ENCODE measurements at places on chromosomes 7 and 10.

GRCh38 chr7:116122972-116123595, 87.3 kb upstream of the TES start:
- DNase-seq, result no peak

DNA sequence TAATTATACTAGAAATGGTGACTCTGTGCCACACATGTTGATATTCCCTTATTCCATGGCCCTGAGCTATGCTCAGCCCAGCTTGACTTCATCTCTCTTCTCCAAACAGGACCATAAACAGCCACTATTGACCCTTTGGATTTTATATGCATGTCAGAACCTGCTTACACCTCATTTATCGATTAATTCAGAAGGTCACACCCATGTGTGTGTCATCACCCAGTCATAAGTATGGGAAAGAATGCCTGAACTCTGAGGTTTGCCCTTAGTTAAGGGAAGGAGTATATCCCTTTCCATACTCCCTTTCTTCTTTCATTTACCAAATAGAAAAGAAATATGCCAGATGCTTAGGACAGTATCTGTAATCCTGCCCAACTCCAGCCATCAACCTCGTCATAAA, 602.3 kb downstream of the SORCS3 start:
- no peak for DNase-seq

DNA sequence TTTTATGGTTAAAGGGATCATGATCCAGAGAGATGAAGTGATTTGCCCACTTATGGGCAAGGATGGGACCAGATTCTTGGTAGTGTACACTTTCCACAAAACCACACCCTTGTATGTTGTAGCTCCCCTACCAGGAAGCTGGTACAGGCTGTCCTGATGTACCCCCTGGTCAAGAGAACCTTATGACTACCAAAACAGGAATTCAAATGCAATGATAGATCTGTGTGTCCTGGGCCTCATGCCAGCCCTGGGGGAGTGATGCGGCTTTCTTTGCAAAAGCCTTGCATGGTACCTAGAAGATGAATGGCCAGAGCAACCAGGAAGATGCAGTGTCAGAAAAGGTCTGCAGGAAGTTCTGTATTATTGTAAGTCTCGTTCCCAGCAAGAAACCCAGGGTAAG, 94.9 kb upstream of the AGK start:
- DNase-seq, result no peak

GRCh38 chr7:94466516-94466915, 43.1 kb upstream of the CASD1 start:
- no peak for DNase-seq

GRCh38 chr10:132608511-132609195, 71.1 kb downstream of the INPP5A start:
- DNase-seq, result no peak

DNA sequence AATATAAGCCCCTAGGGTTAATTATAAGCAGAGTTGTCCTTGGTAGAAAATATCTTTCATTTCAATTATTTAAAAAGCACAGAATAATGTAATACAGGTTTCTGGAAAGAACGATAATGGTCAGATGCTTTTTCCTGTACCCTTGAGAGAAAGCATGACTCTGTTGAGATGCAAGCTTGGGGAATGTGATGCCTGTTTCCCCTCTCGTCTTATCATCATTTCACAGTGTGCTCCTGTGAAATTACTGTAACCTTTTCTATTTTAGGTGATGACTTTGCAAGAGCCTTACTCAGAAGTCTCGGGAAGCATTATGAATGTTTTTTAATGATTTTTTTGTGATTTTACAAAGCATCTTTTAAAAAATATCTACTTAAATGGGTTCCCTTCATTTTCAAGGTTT, 243.0 kb downstream of the POLR1F start:
- no peak for DNase-seq

DNA sequence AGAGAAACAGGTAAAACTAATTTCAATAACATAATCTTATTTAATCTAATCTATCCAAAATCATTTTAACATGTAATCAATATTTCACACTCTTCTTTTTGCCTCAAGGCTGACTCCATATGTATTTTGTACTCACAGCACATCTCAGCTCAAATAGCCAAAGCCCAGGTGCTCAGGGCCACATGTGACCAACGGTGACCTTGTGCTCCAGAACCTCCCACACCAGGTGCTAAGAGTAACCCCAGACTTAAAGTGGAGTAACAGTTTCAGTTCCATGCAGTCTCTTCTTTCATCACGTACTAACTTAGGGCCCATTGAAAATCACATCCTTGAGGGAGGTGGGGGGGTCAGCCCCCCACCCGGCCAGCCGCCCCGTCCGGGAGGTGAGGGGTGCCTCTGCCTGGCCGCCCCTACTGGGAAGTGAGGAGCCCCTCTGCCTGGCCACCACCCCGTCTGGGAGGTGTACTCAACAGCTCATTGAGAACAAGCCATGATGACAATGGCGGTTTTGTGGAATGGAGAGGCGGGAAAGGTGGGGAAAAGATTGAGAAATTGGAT, 47.3 kb downstream of the NCAPG2 start:
- no peak for DNase-seq

- no peak for DNase-seq
Observed at GRCh38 chr7:45937301-45937700, 16.2 kb upstream of the IGFBP3 start.

DNA sequence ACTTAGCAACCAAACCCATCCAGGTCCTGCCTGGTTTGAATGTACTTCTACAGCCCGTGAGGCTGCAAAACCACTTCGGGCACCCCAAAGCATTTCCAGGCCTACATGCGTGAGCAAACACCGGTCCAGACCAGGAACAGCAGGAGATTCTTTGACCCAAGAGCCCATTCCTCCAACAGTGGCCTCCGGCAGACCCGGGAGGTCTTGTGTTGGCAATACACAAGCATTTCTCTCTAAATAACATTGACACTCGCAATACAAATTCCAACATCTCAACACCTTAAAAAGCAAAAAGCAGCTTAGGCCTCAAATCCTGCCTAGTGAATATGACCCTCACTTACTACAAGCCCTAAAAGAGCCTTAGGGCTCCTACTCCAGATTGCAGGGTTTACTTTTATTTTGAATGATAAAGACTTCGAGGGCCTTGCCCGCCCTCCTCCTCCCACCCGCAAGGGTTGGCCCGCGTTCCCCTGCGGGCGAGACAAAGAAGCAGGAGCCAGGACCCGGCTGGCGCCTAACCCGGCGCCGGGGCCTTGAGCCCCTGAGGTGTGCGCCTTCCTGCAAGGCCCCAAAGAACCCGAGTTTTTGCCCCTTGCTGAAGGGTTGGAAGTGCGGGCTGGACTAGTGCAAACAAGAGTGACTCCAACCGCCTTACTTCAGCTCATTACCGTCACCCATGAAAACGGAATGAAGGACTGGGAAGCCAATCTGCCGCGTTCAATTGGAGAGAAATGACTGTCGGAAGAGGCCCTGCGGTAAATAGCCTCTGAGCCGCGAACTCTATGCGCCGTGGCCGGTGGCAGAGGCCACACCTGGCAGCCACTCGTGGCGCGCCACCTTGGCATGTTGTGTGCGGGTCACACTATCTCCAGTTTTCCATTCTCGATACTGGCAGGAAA, 3.4 kb upstream of the DLX6 start:
- DNase-seq, result no peak

- DNase-seq, result no peak
Observed at GRCh38 chr7:144403102-144403501, 391 bp downstream of the NOBOX start.

DNA sequence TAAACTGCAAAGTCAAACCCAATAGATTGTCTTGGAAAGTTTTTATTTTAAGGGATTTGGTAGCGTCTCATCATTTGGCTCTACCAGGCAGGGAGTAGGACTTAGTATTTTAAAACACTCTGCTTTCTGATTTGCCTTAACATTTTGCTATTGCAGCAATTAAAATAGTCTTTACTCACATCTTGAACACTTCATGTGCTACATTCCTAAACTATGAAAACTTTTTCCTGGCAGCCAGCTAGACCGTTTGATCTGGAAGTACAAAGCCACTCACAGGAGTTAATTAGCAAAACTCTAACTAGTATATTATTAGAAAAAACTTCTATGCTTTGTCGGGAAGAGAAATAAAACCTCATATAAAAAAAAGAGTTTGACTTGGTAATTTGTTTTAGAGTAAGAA, 111.4 kb downstream of the TFPI2 start:
- DNase-seq, result no peak

DNA sequence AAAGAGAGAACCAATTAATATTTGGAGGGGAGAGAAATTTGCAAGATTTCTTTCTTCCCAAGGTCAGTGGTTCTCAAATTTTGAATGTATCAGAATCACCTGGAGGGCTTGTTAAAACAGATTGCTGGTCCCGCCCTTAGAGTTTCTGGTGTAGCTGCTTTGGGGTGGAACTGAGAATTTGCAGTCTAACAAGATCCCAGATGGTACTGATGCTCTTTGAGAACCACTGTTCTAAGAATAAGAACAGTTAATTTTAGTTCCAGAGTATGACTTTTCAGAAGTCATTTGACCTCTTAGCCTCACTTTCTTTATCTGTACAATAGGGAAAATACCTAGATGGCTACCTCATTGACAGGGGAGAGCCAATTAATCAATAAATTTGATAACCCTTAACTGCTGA, 161.6 kb downstream of the PRKG1 start:
- DNase-seq, result no peak

- DNase-seq, result no peak
Observed at GRCh38 chr7:117730390-117730789, 142.9 kb downstream of the CTTNBP2 start.

GRCh38 chr10:119080521-119081259, at the start of gene EIF3A:
EIF3A (minus strand) TSS chr10:119080817; CDS start chr10:119080676, 141 bp downstream.
- peak; percentile 95 for DNase-seq

DNA sequence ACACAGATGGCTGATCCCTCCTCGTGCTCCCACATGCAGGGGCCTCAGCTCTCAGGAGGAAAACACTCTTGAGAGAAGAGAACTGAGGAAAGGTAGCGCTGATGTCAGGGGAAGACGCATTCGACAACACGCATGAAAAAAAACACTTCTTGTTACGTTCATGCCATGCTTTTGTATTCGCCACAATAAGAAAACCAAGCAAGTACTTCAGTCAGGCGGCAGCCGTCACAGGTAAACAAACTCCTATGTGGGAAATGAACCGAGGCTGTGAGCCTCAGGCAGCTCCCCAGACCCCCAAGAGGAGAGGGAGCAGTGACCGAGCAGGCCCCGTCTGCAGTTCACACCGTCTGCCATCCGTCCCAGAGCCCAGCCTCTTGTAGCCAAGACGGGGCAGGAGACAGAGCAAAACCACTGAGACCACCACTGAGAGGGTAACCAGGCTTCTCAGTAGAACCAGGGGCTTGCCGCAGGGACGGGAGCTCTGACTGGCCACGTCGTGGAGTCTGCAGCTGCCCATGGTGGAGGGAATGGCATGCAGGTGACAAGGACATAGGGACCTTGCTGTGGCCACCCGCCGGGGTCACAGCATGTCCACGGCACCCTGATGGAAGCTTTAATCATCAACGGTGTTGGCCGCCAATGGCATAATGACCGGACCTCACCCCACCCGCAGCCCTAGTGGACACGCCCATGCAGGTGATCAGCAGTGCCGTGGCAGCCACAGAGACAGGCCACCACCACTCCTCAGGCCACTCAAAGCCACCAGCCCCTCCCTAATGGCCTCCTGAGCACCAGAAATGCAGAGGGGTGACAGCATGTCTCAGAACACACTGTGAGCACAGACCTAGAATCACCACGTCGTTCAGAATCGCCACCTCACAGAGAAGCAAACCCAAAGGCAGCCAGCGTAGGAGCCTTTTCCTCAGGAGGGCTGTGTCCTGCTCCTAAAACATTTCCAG, 304.3 kb downstream of the PTPRN2 start:
- no peak for DNase-seq

GRCh38 chr7:111215550-111215949, 124.6 kb downstream of the LRRN3 start:
- DNase-seq, result no peak

DNA sequence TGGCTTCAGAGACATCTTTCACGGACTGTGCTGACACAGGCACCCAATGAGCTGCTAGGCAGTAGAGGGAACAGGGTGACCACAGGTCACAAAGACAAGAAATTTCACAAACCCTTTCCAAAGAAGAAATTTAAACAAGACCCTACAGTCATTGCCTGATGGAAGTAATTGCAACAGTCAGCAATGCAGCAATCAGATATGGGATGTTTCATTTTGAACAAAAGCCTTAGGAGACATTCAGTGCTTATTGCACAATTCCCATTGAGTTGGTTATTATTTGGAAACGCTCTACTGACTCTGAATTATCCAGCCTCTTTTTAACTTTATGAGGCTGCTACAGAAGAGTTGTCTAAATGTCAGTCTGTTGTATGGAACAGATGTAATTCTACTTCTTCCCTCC, 85.5 kb downstream of the ETV1 start:
- DNase-seq, result no peak

- DNase-seq, result no peak
Observed at GRCh38 chr7:47536661-47537611, 45.0 kb downstream of the TNS3 start.

DNA sequence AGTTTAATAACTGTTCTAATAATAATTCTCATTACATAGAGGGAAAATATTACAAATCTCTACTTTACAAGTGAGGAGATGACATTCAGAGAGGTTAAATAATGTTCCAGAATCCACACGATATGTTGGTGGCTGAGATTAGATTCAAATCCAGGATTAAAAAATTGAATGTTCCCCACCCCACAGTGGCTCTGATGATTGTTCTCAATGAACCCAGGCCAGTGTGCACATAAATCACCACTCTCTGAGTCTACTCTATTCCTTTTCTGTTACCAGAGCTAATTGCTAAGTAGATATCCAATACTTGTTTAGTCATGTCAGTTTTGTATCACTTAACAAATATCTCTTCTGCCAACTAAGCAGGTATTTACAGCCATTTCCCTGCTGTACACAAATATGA, 281.0 kb downstream of the ABCA13 start:
- DNase-seq, result no peak

DNA sequence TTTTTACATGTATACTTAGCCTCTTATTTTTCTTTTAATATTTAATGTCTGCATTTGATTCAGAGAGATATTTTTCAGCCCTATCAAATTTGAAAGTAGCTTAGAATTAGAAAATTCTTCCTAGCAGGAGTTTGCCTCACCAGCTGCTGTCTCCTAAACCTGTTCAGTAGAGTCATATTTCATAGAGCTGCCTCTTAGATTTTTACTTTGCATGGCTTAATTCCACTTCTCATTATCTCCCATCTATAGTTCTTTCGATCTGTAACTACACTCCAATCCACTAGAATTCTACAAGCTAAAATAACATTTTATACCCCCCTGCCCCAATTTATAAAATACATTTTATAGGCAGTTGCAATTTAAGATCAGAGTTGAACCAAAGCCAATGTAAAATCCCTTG, 227.0 kb downstream of the ANK3 start:
- DNase-seq, result no peak

- DNase-seq, result no peak
Observed at GRCh38 chr7:92691578-92691977, 101.4 kb upstream of the FAM133B start.

Data from CD8-positive, alpha-beta T cell (primary cell).